ENCODE measurements at places on chromosomes 11 and 22. TPM values are rescaled to one million over a fixed set of nuclear protein-coding genes. Genes with fewer than 3 reads are reported as not detected.

- DNase-seq: no peak
- peak overlapping the region; percentile 59 for H3K4me3 ChIP-seq
- no peaks in the 10 kb centered on the region for H3K27me3 ChIP-seq
- no peaks in the 10 kb centered on the region for H3K36me3 ChIP-seq
- H3K4me1 ChIP-seq: peaks cover 29% of the 10 kb centered on the region
- H3K27ac ChIP-seq: peak overlapping the region; percentile 82
These were observed 7.7 kb downstream of the TNNT3 start for GRCh38 chr11:1927026-1927847.

- no peak for DNase-seq
- H3K27ac ChIP-seq: no peak overlapping the region
- peaks cover 3% of the 10 kb centered on the region for H3K27me3 ChIP-seq
- H3K4me3 ChIP-seq: no peak overlapping the region
These were observed 36.4 kb upstream of the CARD16 start for GRCh38 chr11:105081412-105082150.

GRCh38 chr11:85029964-85030363 is 597.2 kb downstream of the DLG2 start:
- no peak for DNase-seq
- no peak overlapping the region for H3K4me3 ChIP-seq
- no peaks in the 10 kb centered on the region for H3K27me3 ChIP-seq
- H3K36me3 ChIP-seq: no peaks in the 10 kb centered on the region
- no peaks in the 10 kb centered on the region for H3K4me1 ChIP-seq

DNA sequence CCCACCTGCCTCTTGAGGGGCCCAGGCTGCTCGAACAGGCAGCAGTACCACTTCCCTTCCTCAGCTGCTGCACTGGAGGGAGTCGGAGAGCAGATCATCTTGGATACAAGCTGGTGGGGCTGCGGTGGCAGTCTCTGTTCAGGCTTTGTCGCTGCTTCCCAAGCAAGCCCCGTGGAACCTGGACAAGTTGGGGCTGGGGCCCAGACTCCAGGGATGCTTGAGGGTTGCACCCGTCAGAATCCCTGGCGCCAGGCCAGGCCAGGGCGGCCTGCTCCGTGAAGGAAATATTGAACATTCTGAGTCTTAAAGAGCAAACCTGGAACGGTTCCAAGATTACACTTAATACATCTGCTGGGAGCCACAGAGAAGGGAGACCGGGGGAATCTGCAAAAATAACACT is 310.1 kb upstream of the SORL1-AS1 start:
- H3K4me1 ChIP-seq: peaks cover 25% of the 10 kb centered on the region
- DNase-seq: peak; percentile 71
- H3K36me3 ChIP-seq: no peaks in the 10 kb centered on the region
- H3K27me3 ChIP-seq: peaks cover 6% of the 10 kb centered on the region
- H3K27ac ChIP-seq: no peak overlapping the region

The KLHL35 gene
- 0.67 TPM for total RNA-seq

GRCh38 chr11:19805827-19806226 is 93.2 kb downstream of the NAV2 start:
- H3K4me3 ChIP-seq: no peak overlapping the region
- H3K4me1 ChIP-seq: peaks cover 44% of the 10 kb centered on the region
- H3K27me3 ChIP-seq: no peaks in the 10 kb centered on the region
- H3K27ac ChIP-seq: no peak overlapping the region

The GLYAT gene
- not detected for total RNA-seq

The ZNF214 gene
- 6.3 TPM for total RNA-seq

DNA sequence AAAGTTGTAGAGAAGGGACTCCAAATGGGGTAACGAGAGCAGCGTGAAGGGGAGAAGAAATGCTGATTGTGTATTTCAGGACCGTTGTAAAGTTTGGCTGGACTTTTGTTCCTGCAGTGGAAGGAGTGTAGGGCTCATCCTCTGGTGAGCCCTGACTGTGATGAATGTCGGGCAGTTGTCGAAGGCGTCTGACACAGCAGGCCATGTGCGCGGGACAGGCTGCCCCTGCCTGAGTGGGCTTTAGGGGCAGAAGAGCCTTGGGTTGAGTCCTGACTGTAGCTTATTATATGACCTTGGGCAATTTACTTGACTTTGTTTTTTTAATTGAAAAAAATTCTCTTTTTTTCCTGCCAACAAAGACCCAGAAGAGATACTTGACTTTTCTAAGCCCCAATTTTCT is 3.1 kb downstream of the TRMU start:
- peaks cover 15% of the 10 kb centered on the region for H3K36me3 ChIP-seq
- no peak overlapping the region for H3K27ac ChIP-seq
- no peak for DNase-seq
- peaks cover 12% of the 10 kb centered on the region for H3K4me1 ChIP-seq
